ENCODE measurements at places on chromosomes 2 and 18. TPM values are rescaled to one million over a fixed set of nuclear protein-coding genes. Genes with fewer than 3 reads are reported as not detected.

GRCh38 chr18:23276451-23276850 lies 141.2 kb downstream of the CABLES1 start:
- DNase-seq = no peak

The RAB31 gene
- total RNA-seq = 4.1 TPM

The PSTPIP2 gene
- total RNA-seq = 0.20 TPM

The HOXD10 gene
- total RNA-seq = not detected

DNA sequence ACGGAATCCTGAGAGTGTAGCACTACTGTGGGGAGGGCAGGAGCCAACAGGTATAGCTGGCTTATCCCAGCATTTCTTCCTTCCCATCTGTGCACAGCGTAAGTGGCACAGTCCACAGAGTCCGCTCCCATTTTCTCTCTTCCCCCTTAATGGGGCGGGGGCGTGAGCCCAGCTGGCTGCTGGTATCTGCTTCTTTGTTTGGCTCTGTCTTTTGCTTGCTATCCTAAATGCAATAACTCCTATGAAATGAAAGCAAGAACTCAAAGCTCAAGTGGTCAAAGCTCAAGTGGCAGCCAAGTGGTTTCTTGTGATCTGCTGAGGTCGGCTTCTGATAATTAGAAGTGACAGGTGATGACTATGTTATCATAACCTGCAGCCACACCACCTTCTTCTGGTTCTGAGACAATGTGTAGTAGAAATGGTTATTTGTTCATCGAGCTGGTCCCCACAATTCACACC lies 192.7 kb downstream of the PLCL1 start:
- DNase-seq = no peak

- no peak for DNase-seq
Observed at GRCh38 chr2:104431701-104432121, 422.2 kb upstream of the POU3F3 start.

- peak; percentile 62 for DNase-seq
Observed at GRCh38 chr2:3041841-3042600, 335.6 kb downstream of the EIPR1 start.

The DSEL gene
- 12.2 TPM for total RNA-seq

The ADAM17 gene
- 23.8 TPM for total RNA-seq

DNA sequence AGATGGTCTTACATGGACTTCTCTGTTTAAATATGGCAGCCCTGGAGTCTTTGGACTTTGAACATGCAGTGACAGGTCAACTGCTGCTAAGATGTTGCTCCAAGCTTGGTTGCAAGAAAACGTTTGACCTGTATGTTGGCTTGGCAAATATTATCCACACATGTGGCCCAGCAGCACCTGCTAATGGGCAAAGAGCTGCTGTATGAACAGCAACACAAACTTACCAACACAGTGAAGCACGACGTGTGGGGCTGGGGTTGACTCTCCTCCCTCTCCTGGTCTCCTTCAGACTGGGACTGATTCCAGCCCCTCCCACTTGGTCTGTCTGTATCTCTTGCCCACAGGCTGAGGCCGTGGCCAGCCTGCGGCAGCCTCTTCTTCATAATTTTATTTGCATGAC lies 3.8 kb downstream of the KCNE4 start:
- no peak for DNase-seq

The CKAP2L gene
- 3.3 TPM for total RNA-seq

DNA sequence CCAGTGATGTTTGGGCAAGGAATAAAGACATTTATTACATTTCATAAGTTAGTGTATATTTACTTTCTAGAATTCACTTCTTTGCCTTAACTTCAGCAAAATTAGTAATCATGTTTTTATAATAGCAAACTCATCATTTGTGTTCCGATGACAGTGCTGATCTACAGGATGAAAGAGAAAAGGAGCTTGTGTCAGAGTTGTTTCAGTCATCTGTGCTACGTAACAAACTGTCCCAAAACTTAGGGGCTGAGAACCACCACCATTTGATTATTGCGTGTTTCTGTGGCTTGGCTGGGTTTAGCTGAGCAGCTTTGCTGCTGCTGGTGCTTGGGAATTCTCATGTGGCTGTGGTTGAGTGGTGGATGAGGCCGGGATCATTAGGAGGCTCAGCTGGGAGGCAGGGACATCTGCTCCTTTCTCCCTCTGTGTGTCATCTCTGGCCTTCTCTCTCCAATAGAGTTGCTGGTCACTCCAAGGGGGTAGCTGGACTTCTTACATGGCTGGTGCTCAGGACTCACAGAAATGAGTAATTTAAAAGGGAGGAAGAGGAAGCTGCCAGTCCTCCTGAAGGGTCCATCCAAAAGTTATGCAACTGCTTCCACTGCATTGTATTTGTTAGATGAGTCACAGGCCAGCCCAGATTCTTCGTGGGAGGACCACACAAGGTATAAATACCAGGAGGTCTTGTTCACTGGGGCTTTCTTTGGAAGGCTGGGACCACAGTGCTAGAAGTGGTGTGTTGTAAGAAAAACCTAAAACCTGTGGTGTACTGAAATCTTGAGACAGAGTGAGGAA lies 43.4 kb upstream of the HAAO start:
- DNase-seq = no peak

- DNase-seq = peak; percentile 76
Observed at GRCh38 chr2:207227062-207227748, 61.5 kb upstream of the KLF7 start.

- DNase-seq = no peak
Observed at GRCh38 chr2:238483656-238484055, 56.9 kb downstream of the ASB1 start.

DNA sequence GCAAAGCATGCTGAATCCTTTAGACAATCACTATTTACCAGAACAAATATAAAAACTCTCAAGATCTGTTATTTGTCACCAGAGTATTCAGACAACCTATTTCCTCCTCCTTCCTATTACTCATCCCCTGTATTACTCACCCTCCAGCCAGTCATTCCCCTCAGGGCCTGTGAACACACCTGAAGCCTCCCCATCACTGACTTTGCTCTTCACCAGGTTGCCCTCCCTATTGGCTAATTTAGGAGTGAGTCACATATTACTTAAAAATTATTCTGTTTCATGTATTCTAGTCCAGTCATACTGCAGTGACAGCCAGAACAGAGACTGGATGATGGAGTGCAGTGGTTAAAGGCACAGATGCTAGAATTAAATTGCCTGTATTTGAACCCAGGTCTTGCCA lies 3.7 kb upstream of the ATG16L1 start:
- no peak for DNase-seq

DNA sequence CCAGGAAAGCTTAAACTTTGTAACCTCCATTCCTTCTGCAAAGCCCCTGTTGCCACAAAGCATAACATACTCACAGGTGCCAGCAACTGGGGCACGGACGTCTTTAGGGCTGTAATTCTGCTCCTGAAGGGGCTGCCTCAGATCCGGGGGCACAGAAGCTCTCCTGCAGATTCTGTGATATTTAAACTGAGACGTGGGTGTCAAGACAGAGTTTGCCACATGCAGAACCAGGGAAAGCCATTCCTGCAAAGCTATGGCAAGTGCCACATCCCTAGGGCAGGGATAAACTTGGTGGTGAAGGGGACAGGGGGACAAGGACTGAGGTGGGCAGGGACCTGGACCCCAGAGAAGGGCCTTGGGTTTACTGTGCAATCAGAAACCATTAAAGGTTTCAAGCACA lies 247.2 kb downstream of the EIPR1 start:
- no peak for DNase-seq

DNA sequence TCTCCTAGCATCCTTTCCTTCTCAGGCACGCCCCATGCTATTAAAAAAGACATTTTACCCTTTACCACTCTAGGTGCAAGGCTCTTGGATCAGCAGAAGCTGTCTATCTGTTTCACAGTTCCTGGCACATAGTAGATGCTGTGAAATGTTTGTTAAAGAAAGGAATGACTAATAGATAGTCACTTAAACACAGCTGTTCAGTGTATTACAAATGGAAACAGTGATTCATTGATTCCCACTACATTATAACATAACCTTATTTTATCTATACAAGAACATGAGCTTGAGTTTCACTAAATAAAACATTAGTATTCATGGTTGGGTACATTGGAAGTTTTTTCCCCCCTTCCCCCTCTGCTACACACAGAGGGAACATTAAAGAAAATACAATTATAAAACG lies 142.1 kb downstream of the ASXL3 start:
- no peak for DNase-seq

The IL36B gene
- total RNA-seq = not detected

DNA sequence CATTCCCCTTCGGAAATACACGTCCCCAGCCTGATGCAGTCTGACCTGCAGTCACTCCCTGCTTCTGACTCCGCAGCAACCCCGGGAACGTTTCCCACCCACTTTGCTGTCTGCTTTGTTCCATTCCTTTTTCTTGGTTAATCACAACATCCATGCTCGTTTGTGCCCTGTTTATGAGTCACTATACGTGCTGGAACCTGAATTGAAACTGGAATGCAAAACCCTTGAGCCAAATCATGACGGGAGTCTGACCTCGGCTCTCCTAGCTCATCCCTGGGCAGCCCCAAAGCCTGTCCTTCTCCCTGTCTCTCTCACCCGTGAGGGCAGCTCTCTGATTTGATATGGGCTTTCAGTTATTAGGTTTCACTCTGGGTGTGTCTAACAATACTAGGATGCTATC lies 57.1 kb upstream of the RNF152 start:
- no peak for DNase-seq

The ACKR3 gene
- total RNA-seq = 1.2 TPM

GRCh38 chr2:161606327-161606726 lies 17.9 kb upstream of the SLC4A10 start:
- DNase-seq = no peak

DNA sequence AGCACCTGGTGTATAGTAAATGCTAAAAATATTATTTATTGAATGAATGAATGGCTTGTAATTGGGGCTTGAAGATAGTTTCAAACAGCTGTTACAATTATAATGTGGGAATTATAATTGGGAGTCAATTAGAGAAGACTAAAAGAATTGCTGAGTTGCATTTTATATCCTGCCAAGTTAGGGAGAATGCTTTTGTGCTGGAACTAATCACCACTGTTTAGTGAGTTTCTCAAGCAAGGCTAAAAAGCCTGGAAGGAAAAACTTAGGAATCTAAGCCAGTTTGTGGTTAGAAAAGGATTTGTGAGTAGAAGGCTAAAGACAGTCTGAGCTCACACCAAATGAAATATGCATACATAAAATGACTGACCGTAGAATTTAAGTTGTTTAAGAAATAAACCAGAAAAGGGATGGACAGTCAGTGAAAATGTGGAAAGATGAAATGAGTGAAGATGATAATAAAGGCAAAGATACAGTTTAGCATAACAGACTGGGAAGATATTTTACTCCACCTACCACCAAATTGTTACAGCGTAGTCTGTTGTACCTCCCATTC lies 647.7 kb upstream of the FSHR start:
- no peak for DNase-seq

GRCh38 chr18:48781163-48781987 lies 169.4 kb downstream of the SMAD7 start:
- peak; percentile 67 for DNase-seq

GRCh38 chr2:151302404-151302803 lies 12.9 kb upstream of the NMI start:
- DNase-seq = no peak

GRCh38 chr2:164840930-164841718 lies 499 bp downstream of the COBLL1 start:
- DNase-seq = peak; percentile 62

The SCN3A gene
- 22.2 TPM for total RNA-seq

The TMEM150A gene
- total RNA-seq = 18.1 TPM

The MEX3C gene
- 81.3 TPM for total RNA-seq

The VIT gene
- not detected for total RNA-seq

All from glutamatergic neuron (in vitro differentiated cells).